ENCODE measurements at places on chromosomes 16 and 17.

DNA sequence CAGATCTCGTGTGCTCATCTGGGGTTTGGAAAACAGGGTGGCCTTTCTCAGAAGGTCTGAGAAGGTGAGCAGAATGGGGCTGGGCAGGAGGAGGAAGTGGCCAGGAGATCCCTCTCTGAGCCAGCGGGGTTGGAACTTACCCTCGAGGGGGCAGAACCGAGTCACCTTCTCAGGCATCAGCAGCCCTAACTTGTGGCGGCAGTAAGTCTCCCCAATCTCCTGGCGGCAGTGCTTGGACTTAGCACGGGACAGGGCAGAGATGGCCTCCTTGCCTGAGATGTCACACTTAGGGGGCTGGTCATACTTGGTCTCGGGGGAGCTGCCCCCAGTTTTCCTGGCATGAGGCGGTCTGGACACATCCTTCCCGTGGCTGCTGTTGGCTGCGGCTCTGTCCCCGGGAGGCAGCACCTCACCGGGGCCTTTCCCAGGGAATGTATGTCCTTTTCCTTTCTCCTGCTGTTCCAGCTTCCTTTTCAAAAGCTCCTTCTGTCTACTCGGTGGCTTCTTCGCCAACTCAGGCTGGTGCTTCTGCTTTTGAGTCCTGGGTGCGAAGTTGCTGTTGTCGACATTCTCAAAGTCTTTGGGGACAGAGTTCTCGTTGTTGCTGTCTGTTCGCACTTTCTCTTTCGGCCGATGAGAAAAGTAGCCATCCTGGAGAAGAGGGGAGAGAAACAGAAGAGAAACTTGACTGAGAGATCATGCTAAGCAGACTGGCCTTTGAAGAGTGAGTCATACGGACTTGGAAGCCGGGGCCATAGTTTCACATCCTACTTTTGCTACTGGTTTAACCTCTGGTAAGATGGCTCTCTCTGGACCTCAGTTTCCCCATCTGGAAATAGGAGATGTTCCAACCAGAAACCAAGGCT lies 211.7 kb downstream of the XYLT1 start:
- peak; percentile 70 for DNase-seq

DNA sequence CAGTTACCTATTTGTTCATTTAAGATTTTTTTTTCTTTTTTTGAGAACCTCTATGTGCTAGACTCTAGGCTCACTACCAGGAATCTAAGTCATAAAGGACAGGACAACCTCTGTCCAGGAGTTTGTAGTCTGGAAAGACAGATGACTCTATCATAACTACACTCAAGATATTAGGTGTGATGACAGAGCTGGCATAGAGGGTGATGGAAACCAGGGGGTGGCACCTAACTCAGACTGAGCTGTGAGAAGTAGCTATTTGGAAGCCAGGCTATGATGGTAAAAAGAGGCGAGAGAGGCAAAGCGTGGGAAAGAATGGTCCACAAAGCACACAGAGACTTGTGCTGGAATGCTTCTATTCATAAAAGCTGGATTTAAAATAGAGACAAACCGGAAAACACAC lies 372.3 kb downstream of the SEC14L1 start:
- DNase-seq = no peak

- DNase-seq = no peak
Observed at GRCh38 chr17:40702271-40702670, 1.3 kb downstream of the KRT24 start.

GRCh38 chr17:2374549-2375285 lies 26.1 kb downstream of the MNT start:
- DNase-seq = no peak

DNA sequence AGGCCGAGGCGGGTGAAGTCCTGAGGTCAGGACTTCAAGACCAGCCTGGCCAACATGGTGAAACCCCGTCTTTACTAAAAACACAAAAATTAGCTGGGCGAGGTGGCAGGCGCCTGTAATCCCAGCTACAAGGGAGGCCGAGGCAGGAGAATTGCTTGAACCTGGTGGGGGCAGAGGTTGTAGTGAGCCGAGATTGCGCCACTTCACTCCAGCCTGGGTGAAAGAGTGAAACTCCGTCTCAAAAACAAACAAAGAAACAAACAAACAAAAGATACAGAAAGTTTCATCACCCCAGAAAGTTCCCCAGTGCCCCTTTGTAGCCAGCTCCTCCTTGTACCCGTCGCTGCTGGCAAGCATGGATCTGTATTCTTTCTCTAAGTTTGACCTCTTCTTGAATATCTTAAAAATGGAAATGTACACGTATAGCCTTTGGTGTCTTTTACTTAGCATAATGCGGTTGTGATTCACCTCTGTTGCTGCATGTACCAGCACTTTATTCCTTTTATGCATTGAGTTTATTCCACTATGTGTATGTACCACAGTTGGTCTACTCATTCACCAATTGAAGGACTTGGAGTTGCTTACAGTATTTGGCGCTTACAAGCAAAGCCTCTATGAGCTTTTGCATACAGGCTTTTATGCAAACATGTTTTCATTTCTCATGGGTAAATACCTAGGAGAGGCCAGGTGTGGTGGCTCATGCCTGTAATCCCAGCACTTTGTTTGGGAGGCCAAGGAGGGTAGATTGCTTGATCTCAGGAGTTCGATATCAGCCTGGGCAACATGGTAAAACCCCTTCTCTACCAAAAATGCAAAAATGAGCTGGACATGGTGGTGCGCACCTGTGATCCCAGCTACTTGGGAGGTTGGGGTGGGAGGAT lies 87.5 kb upstream of the CLEC18A start:
- no peak for DNase-seq

DNA sequence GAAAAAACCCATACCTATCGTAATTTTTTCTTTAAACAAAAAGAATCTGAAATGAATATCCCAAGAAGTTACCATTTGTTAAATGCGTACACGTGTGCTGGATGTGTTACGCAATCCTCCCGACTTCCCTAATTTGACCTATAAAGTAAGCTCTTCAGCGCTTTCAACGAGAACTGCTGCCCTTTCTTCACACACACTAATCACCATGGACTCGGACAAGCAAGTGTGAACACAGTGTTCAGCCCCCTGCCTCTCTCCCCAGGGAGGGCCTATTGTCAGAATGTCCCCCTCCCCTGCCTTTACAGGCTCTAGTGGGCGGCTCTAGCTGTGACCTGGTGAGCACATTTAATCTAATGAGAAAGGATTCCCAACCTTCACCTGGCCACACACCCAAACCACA lies 216.1 kb downstream of the CEP112 start:
- DNase-seq = peak; percentile 66

GRCh38 chr16:4548124-4548523 lies 8.0 kb upstream of the C16orf96 start:
- no peak for DNase-seq

DNA sequence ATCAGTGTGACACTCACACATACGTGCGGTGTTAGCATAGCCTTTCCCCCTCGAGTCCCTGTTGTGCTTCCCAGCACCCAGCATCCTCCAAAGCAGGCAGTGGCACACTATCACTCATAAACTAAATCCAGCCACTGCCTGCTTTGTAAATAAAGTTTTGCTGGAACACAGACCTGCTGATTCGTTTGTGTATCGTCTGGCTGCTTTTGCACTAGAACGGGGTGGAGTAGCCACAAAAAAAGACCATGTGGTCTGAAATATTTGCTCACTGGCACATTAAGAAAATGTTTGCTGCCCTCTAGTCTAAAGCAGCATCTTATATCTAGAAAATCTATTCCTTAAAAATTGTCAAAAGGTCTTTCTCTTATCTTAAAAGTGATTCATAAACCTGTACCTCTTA lies 341.2 kb upstream of the ZFHX3 start:
- DNase-seq = no peak

GRCh38 chr17:50266384-50267073 lies 7.7 kb upstream of the TMEM92 start:
- no peak for DNase-seq
